Endothelial cell of umbilical vein (primary cell): ENCODE measurements at places on chromosomes 2 and 18.

DNA sequence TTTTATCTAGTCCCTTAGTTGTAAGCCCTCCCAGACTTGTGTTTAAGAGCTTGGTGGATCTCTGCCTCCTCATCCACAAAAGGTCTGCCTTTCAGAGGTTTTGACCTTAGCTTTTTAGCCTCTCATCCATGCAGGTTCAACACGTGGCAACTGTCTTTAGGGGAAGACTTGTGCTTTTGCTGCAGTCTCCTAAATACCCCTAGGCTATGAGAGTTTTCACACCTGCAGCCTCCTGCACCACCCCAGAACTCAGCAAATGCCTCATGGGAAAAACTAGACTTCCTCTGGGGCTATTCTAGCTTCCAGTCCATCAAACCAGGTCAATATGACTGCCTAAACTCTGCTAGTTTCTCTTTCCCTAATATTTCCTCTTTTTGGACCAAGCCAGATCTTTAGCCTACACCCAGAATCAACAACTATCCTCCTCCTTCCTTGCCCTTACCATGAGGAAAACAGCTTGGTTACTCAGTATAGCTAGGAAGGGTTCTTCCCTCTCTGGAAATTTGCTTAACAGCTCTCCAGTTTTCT, 132.3 kb upstream of the RIOK3 start:
- DNase-seq, result no peak
- no peaks in the 10 kb centered on the region for H3K4me1 ChIP-seq
- H3K36me3 ChIP-seq, result no peaks in the 10 kb centered on the region
- no peaks in the 10 kb centered on the region for H3K27me3 ChIP-seq

DNA sequence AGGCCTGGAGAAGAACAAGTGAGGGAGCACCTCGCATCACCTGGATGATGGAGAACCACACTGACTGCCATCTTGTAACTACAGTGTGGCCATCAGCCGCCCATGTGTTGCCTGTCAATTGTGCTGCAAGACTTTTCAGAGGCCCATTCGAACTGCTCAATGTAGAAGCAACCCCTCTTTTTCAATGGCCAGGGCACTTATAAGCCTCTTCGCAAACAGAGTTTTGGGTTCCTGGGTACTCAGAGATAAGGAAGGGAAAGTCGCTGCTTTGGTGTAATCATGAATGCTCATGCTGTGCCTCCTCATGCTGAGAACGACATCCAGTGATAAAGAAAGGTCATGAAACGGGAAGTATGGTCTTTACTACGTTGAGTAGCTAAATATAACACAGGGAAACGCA, 143.9 kb upstream of the SLC39A10 start:
- DNase-seq, result no peak
- no peaks in the 10 kb centered on the region for H3K27me3 ChIP-seq
- no peak overlapping the region for H3K27ac ChIP-seq

GRCh38 chr2:170816504-170817092, at the start of gene GAD1:
GAD1 (plus strand) TSS chr2:170816887; CDS start chr2:170818592, 1,705 bp downstream.
- DNase-seq, result peak; percentile 63
- H3K36me3 ChIP-seq, result no peaks in the 10 kb centered on the region
- H3K4me1 ChIP-seq, result peaks cover 16% of the 10 kb centered on the region
- no peak within 1 kb of the TSS for H3K27ac ChIP-seq

DNA sequence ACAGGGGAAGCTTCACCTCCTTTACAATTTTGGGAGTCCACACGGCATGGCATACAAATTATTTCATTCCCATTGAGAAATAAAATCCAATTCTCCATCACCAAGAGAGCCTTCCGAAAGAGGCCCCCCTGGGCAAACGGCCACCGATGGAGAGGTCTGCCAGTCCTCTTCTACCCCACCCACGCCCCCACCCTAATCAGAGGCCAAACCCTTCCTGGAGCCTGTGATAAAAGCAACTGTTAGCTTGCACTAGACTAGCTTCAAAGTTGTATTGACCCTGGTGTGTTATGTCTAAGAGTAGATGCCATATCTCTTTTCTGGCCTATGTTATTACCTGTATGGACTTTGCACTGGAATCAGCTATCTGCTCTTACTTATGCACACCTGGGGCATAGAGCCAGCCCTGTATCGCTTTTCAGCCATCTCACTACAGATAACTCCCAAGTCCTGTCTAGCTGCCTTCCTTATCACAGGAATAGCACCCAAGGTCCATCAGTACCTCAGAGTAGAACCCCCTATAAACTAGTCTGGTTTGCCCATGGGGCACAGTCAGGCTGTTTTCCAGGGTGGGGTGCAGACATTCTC, 58.3 kb downstream of the BCL11A start:
- no peaks in the 10 kb centered on the region for H3K36me3 ChIP-seq
- no peak for DNase-seq
- no peak overlapping the region for H3K27ac ChIP-seq
- H3K27me3 ChIP-seq, result no peaks in the 10 kb centered on the region
